Hindlimb muscle (tissue), 1 donor: ENCODE measurements at places on chromosomes 3 and 15. TPM values are rescaled to one million over a fixed set of nuclear protein-coding genes. Genes with fewer than 3 reads are reported as not detected.

DNA sequence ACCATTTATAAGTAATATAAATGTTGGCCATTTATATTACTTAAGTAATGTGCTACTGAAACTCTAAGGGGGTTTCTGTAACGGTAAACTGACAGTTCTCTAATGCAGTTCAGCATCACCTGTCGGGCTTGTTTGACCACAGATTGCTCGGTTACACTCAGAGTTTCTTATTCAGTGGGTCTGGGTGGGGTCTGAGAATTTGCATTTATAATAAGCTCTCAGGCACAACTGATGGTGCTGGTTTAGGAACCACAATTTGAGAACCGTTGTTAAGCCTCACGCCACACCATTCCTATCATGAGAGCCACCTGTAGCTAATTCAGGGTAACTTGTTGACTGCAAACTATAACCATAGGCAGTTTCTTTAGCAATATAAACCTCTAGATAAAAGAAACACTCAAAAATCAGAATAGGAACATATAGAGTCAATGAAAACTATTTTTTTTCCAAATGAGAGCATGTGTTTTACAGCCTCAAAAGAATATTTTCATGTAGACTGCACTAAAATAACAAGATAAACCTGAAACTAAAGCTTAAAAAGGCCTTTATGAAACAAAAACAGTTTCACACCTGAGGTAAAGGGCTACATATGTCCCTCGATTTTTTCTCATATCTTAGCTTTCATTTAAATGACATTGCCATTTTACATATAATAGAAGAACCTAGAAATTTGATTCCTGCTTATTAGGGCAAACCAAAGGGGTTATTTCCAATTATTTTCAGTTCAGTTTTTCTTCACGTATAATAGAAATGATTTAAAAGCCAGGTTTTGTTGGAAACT is 604.8 kb downstream of the UNC13C start:
- DNase-seq: no peak

DNA sequence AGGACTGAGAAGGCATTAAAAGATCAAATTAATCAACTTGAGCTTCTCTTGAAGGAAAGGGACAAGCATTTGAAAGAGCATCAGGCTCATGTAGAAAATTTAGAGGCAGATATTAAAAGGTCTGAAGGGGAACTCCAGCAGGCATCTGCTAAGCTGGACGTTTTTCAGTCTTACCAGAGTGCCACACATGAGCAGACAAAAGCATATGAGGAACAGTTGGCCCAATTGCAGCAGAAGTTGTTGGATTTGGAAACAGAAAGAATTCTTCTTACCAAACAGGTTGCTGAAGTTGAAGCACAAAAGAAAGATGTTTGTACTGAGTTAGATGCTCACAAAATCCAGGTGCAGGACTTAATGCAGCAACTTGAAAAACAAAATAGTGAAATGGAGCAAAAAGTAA is 149.7 kb upstream of the LRRFIP2 start:
- no peak for DNase-seq

- no peak for DNase-seq
Observed at GRCh38 chr3:133412183-133413132, 12.6 kb downstream of the BFSP2 start.

- no peak for DNase-seq
Observed at GRCh38 chr3:118089563-118089962, 945.1 kb downstream of the IGSF11 start.

DNA sequence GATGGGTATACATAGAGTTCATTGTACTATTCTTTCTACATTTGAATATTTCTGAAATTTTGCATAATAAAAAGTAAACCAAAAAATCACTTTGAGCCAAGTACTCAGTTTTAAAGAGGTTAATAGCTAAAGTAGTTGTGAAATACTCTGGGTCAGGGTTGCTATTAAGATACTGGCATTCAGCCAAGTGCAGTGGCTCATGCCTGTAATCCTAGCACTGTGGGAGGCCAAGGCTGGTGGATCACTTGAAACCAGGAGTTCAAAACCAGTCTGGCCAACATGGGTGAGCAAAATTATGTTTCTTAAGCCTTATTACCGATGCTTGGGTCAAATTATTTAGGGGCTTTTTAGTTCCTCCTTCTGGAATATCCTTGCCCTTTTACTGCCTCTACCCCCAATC is 122.0 kb upstream of the MELTF start:
- DNase-seq: no peak

The OR5K2 gene
- not detected for polyA plus RNA-seq

DNA sequence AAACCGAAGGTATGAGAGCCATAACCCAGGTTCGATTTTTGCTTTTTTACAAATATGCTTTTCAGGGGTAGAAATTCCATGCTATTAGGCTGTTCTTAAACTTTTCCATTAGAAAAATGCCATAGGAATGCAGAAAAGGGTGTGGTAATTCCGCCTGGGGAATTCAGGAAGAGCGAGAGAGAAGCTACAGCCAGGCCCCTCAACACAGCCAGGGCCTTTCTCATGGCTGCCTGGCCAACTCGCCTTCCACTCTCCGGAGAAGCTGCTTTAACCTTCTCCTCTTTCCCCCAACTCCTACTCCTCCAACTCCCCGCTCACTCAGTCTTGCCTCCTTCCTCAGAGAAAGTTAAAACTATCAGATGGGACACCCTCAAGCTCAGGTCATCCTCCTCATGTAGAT is 9.1 kb upstream of the TICRR start:
- no peak for DNase-seq

The RPP25 gene
- polyA plus RNA-seq: 1.1 TPM

DNA sequence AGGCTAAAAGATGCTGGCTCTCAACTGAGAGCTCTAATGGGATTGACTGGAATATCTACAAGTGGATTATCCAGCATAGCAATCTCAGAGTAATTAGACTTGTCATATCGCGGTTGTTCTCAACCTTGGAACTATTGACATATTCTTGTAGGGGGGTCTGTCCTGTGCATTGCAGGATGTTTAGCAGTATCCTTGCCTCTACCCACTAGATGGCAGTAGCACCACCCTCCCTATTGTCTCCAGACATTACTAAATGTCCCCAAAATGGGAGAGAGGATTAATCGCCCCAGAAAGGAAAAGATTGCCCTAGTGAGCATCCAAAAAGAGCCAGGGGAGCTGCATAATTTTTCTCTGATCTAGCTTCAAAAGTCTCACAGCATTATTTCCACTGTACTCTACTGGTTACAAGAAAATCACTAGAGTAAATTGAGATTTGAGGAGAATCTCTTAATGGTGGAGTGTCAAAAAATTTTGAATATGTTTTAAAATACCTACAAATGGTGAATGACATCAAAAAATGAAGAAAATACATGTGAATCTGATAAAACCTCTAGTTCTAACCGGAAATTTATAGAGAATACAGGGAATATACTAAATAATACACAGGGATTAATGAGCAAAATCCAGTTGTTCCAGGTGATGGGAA is 388.2 kb upstream of the AGTR1 start:
- DNase-seq: no peak

- DNase-seq: no peak
Observed at GRCh38 chr3:13325892-13326443, 94.2 kb downstream of the NUP210 start.

The LAMB2 gene
- 325 TPM for polyA plus RNA-seq

DNA sequence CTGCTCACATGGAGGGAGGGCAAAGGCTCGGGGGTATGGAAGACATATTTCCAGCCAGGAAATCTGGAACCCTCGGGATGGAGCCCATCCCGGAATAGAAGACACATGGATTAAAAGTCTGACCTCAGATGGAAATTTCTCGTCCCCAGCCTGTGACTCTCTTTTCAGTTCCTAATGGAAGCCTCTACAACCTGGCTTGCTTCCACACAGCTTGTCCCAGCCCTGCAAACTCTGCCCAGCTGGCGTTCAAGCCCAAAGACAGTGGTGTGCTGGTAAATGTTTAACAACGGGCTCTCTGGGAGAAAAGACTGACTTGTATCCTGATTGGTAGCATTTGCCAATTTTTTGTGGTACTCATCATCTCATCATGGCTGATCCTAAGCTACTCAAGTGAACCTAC is 35.6 kb upstream of the TLE3 start:
- DNase-seq: no peak

The RPL32 gene
- 2,994 TPM for polyA plus RNA-seq

GRCh38 chr15:90564051-90564450 is 34.3 kb downstream of the CRTC3 start:
- DNase-seq: peak; percentile 41

The LYZL4 gene
- not detected for polyA plus RNA-seq

- DNase-seq: no peak
Observed at GRCh38 chr15:57731530-57732103, 25.1 kb downstream of the POLR2M start.

The CAND2 gene
- polyA plus RNA-seq: 63.9 TPM

- DNase-seq: no peak
Observed at GRCh38 chr3:188712991-188713390, 458.8 kb upstream of the TPRG1 start.

DNA sequence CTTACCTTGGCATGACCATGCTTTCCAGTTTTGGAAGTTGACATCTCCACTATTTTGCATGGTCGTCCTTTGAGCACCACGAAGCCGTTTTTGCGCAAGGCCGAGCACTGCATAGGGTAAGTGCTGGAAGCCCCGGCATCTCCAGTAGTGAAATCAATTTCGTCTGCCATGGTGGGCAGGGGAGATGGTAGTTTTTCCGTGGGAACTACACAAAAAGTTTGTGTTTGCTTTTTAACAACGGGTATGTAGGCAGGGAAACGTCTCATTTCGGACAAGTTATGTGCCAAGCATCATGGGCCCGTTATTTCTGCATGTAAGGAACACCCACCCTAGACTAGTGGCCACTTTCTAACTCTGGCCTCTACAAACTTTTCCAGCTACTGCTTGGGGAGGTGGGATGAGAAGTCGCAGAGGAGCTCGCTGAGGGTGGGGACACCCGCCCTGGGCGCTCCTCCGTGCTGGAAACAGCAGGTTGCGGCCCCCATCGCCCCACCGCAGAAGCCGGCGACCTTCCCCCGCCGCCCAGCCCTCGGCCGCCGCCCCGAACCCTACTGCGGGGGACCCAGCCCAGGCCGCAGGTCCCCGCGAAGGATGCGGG is 701 bp downstream of the EIF5A2 start:
- no peak for DNase-seq

- no peak for DNase-seq
Observed at GRCh38 chr3:122919291-122919610, 108.3 kb downstream of the SEMA5B start.

The IGDCC3 gene
- 5.0 TPM for polyA plus RNA-seq

- no peak for DNase-seq
Observed at GRCh38 chr15:60062826-60063225, 58.7 kb downstream of the FOXB1 start.
